Cerebellar nuclear complex (tissue), 1 donor: ENCODE measurements at places on chromosomes 16 and 17.

DNA sequence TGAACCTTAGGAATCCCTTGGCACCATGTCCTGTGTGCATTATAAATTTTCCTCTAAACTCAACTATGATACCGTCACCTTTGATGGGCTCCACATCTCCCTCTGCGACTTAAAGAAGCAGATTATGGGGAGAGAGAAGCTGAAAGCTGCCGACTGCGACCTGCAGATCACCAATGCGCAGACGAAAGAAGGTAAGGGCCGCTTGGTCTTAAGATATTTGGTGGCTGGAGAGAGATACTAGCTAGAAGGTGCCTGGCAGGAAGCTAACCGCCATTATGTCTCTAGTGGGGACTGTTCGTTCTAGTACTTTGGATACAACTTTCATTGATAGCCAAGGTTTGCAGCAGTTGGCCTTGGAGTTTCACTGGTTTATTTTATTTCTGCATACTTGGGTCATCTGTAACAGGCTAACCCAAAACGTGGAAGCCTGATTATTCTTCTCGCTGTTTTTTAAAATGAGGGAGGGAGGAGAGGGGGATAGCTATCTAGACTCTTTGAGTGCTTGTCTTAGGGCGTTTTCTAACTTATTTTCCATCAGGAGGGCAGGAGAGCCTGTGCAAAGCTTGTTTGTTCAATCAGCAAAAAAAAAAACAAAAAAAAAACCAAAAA is 1.3 kb downstream of the RBBP6 start:
- no peak for DNase-seq

DNA sequence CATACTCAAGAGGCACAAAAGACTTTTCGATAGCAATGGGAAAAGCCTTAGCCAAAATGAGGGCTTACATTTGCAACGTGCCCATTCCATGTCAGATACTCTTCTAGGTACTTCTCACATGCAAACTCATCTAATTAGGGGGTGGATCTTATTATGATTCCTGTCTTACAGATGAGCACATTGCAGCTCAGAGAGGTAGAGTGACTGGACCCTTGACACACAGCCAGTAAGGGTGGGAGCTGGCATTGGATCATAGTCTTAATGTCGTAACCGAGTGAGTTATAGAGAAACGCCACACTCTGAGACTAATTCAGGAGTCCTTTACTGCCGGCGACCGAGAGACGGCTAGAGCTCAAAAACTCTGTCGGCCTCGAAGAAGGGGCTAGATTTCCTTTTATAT is 78.8 kb upstream of the GRIN2A start:
- no peak for DNase-seq

DNA sequence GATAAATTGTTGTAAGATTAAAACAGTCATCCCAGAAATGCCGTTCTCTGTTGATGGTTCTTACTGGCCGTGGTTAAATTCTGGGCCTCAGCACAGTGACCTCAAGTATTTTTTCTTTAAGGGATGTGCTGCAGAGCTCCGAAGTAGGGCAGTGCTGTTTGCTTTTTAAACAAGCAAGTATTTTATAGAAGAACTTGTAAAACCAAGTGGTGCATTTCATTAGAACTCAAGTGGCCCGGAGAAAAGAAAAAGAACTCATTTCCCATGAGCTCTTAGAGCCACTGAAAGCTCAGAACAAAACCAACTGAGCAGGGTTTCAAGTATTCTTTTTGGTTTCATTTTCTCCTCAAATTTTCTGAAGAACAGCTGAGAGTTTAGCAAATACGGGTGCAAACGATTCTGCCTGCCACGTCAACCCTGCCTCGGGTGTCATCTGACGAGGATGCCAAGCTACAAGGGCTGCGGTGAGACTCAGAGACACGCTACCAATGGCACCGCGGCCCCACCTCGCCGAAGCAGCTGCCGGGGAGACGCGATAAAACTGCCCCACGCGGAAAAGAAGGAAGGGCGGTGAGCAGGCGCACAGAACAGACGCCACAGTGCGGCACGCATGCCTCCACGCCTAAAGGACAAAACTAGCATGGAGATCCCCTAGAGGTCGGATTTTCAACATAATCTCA is 6.3 kb downstream of the LMF1 start:
- DNase-seq, result no peak

GRCh38 chr17:61868074-61868473 is 4.7 kb upstream of the BRIP1 start:
- DNase-seq, result no peak

GRCh38 chr17:75073618-75074047 is 14.1 kb upstream of the SLC16A5 start:
- DNase-seq, result no peak

GRCh38 chr17:75272848-75273184 is 1.8 kb upstream of the MIF4GD start:
- DNase-seq, result no peak

GRCh38 chr17:19023209-19023999 is 18.8 kb upstream of the FAM83G start:
- DNase-seq, result no peak

- DNase-seq, result no peak
Observed at GRCh38 chr17:16676676-16677268, 13.3 kb upstream of the CCDC144A start.

DNA sequence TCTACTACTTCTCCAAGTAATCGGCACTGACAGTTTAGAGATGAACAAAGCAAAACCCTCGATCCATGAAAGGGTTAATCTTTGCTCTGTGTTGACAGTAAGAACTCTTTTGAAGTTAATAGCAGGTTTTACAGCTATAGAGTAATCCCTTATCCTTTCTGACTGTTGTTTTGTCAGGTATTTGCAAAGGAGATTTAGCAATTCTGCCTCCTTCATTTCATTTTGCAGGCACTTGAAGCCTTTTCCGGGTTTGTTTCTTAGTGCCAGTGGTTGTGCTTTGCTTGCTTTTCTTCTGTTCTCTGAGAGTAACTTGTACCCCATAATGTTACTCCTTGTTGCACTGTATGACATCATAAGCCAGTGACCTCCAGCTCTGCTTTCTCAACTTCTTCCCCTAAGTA is 64.5 kb downstream of the TANGO6 start:
- DNase-seq, result no peak

GRCh38 chr16:58226790-58227189 is 28.9 kb upstream of the CSNK2A2 start:
- DNase-seq, result no peak

DNA sequence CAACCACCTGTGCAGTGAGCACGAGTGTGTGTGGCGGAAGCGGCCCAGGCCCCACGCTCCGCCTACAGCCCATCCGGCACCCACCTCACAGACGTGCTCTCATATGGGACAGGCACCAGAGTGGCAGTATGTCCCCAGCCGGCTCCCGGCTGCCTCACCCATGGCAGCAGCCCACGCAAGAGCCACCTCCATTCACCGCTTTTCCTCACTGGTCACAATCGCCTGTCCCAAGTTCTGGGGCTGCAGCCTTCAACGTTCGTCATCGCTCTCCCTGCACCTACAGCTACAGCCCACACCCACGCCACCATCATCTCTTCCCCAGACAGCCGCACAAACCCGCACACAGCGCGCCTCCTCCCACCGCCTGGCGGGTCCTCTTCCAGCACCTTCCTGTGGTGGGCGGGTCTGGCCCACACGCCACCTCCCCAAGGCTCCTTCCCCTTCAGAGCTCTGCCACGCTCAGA is 17.5 kb upstream of the TRAP1 start:
- DNase-seq, result no peak

DNA sequence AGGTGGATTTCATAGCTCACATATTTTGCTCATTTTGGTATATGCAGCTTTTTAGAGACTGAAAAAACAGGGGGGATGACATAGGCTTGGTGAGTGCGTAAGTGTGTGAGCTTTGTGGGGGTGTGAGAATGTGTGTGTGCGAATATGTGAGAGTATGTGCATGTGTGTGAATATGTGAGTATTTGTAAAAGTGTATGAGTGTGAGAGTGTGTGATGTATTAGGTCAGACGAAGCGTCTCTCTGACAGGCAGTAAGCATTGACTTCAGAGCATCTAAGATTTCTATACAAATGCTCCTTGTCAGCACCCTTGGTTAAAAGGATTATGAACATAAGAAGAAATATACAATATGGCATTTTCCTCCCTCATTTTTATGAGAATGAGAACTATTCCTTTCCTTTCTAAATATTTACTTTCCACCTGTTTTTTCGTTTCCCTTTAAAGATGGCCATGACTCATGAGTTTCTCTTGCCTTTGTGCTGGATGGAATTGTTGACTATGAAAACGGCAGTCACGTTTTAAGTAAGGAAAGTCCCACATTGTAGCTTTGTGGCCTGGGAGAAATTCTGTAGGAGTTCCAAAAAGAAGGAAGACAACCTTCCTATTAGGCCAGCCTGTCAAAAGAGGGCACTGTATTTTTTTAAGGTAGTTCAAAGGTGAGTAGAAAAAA is 276.4 kb downstream of the FOXL1 start:
- DNase-seq, result no peak

DNA sequence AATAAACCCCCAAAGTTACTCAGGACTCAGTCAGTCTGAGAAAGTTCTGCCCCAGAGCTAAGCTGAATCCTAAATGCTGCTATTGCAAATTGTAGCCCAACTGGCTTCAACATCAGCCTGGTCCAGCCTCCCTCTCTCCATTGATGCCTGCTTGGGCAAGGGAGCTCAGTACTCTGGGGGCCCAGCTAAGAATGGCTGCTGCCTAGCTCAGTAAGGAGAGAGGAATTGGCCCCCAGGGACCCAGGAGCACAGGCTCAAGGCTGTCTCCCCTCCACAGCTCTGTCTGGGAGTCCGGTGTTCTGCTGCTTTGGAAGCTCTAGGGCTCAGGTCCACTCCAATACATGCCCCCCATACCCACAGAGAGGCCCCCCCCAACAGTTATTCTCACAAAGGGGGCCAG is 1.6 kb downstream of the UNC119 start:
- no peak for DNase-seq

- peak; percentile 59 for DNase-seq
Observed at GRCh38 chr17:7213895-7214299, 5.7 kb downstream of the DLG4 start.

- no peak for DNase-seq
Observed at GRCh38 chr16:19479302-19479721, 42.6 kb downstream of the GDE1 start.

DNA sequence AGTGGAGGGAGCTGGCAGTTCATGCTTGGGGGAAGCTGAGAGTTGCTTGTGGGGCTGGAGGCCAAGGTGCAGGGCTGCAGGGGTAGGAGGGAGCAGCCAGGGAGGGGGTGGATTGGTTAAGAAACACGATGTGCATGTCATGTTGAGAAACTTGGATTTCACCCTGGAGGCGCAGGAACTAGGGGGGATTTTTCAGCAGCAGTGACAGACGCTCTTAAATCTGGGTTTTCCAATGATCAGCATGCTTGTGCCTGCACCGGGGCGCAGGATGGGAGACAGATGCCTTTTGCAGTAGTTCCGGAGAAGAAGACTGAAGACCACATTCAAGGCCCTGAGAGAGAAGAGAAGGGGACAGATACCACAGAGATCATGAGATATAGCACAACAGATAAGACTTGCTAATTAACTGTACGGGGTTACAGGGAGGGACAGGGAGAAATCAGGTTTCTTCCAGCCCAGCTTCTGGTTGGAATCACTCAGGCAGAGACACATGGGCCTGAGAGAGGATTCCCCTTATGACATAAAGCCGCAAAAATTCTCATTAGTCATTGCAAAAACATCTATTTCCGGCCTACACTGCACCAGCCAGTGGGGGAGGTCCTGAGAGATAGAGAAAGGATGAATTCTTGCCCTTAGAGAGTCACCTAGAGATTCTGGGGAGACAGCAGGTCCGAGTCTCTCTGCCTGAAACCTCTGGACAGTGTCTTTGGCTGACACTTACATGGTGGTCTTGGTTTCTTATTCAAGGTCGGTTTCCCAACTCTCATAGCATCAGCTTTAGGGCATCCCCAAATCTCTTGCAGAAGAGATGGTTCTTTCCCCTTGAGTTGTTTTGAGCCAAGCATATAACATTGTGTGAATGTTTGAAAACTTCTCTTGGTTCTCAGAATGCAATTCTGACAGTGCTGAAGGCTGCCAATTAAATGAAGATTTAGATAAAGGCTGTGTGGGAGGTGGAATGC is 27.1 kb downstream of the CDH13 start:
- DNase-seq, result no peak

- DNase-seq, result no peak
Observed at GRCh38 chr17:43812396-43813265, 20.3 kb downstream of the MPP3 start.

GRCh38 chr16:84763629-84764028 is 56.2 kb upstream of the CRISPLD2 start:
- DNase-seq, result no peak

GRCh38 chr16:67254801-67255552 is 6.2 kb downstream of the SLC9A5 start:
- DNase-seq, result no peak

- no peak for DNase-seq
Observed at GRCh38 chr16:51148678-51149228, 2.3 kb downstream of the SALL1 start.

GRCh38 chr17:54968262-54968987 is at the start of the genes COX11 and STXBP4:
COX11 (minus strand) TSS chr17:54968654; CDS start chr17:54968646, 8 bp downstream.
STXBP4 (plus strand) TSS chr17:54968765; CDS start chr17:54986220, 17,455 bp downstream.
- DNase-seq, result peak; percentile 76

GRCh38 chr17:4341616-4341977 is 24.9 kb downstream of the UBE2G1 start:
- DNase-seq, result no peak

DNA sequence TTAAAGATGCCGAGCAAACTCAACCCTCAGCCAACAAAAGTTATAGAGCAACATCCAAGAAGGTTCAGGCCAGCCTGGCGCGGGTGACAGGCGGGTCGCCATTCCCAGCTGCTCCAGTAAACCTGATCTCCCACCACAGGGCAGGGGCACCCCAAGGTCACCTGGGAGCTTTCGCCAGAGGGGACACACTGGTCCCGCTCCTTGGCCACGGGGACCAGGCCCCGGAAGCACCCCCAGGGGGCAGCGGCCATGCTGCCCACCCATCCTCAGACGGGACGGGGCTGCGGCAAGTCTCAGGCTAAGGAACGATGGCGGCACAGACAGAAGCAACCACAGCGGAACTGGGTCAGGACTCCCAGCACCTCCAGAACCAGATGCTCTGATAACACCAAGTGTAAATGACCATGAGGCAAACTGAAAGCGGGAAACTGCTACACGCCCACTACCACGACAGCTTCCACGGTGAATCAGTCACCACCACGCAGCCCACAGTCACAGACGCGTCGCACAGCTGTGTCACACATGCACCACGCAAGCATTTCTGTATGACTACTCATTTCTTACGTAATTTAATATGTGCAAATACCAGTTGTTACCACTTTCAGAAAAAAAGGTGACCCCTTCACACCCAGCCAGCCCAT is 14.1 kb upstream of the CCDC154 start:
- DNase-seq, result no peak

DNA sequence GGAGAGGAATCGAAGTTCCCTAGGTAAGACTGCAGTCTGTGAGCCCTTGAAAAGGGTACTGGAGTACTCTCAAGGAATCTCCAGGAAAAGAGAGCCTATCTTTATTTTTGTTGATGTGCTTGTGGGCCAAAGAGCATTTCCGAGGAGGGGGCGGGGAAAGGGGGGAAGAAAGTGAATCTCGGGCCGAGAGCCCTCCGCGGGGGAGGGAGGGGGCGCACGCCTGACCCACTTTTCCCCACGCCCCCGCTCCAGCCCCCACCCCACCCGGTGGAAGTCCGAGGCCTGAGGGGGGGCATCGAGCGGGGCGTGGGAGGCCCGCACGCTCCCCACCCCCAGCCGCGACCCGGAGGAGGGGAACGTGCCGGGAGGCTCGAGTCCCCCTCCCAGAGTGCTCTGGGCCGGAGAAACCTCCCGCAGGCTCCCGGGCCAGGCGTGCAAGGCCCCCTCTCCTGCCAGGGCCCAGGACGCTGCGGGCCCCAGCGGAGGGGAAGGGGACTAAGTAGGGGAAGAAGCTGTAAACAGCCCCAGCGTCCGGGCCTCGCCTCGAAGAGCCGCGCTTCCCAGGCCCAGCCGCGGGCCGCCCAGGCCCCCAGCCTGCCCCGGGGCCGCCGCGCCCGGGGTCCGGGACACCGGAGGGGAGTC is 444 bp downstream of the HELZ start:
- no peak for DNase-seq
